ENCODE measurements at places on chromosomes 2 and 18.

DNA sequence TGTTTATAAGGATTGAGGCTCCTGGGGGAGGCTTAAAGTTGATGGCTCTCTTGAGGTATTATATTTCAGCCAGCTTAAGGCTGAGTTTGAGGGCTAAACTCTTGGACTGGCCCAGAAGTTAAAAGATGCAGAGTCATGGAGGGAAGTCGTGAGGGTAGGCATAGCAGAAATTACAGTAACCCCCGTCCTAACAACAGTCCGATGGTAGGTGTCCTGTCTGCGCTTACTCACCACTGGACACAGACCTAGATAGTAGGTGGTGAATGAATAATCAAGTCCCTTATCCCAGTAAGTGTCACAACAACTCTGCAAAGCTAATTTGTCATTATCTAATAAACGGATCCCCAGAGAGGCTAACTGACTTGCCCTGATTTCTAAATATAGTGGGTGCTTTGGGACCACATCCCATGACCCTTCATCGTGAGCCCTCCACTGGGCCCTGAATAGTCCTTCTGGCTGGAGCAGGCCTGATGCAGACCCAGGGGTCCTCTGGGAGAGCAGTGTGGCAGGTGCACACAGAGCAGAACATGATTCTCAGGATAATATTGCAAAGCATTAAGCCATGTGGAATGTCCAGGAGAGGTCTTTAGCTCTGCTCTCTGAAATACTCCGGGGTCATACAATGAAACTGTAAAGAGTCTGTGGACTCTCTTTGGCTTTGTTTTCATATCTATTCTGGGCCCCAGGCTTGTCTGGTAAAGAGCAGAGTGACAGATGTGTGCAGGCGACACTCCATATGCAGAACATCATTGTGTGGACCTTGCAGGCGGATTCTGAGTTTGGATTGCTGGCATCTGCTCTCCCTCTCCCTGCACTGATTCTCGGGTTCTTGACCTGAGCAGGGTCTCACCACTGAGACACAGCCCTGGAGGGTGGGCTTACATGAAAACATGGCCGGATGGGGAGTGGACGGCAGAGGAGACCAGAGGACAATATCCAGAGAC, 98.1 kb downstream of the RNF144A start:
- no peak for DNase-seq

GRCh38 chr18:45488645-45489044, 126.6 kb upstream of the SLC14A2 start:
- no peak for DNase-seq

- no peak for DNase-seq
Observed at GRCh38 chr2:28394997-28395333, 2.3 kb downstream of the FOSL2 start.

DNA sequence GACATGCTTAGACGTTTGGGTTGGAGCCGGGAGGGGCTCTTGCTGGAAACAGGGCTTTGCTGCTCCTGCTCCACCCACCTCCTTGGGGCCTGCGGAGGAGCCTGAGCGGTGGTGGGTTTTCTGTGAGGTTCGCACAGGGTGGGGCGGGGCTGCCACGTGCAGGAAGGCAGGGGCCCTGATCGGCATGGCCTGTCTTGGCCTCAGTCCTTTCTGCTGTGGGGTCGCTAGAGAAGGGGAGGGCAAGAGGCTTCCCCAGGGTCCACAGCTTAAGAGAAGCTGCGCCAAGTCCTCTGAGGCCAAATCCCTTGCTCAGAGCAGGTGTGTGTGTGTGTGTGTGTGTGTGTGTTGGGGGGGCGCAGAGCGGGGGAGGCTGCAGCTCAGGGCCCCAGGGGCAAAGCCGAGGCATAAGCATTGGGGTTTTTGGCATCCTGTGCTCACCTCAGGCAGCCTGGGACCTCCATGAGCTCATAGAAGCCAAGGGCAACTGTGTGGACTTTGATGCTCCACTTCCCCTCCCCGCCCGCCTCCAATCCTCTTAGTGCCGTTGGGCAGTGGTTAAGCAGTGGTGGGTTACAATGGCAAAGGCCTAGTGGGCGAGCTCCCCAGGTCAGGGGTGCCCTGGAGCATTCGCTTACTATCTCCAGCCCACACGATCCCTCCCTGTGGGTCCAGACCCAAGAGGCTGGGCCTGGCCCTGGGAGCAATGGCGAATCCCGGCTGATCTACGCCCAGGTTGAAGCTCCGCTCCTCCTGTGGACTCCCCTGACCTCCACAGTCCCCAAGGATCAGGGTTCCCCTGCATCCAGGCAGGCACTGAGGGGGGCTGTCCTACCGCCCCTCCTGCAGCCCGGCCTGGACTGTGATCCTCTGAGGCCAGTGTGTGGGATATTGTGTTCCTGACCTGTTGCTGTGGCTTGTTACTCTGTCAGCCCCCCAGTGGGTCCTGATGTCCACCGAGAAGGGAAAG, 28.9 kb downstream of the TOGARAM2 start:
- DNase-seq: no peak

- no peak for DNase-seq
Observed at GRCh38 chr18:48863432-48864065, 87.2 kb downstream of the SMAD7 start.

DNA sequence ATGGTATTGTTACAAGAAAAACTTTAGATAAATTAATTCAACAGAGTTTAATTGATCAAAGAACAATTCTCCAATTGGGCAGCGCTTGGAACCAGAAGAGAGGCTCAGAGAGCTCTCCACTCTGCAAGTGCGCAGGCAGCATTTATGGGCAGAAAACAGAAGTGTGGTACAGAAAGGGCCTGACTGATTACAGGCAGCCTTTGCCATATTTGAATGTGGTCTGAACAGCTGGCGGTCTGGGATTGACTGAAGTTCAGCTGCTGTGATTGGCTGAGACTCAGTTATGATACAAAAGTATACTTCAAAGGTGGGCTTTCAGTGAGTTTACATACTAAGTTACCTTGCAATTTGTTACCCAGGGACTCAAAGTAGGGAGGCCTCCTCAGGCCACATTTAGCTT, 301.3 kb upstream of the ID2 start:
- DNase-seq: no peak

DNA sequence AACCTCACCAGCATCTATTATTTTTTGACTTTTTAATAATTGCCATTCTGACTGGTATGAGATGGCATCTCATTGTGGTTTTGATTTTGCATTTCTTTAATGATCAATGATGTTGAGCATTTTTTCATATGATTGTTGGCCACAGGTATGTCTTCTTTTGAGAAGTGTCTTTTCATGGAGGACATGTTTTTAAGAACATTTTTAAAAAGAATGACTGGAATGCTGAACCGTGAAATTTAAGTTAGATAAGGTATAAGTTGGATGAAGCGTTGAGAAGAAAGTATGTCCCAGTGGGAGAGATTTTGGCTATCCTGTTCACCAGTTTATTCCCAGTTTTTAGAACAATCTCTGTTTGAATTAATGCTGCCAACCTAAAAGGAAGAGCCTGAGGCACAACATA, 365.9 kb downstream of the CELF4 start:
- DNase-seq: no peak

- DNase-seq: no peak
Observed at GRCh38 chr2:236241181-236242056, 22.8 kb downstream of the ASB18 start.

DNA sequence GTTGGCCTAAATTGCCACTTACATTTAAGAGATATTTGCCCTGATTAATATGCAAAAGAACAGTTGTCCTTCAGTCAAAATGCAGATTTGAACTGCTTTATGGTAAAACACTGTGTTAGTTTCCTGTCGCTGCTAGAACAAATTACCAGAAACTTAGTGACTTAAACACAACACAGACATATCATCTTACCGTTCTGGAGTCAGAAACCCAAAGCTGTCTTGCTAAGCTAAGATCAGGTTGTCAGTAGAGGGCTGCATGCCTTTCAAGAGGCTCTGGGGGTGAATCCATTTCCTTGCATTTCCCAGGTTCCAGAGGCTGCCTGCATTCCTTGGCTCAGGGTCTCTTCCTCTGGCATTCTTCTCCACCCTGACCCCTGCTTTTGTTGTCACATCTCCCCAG, 149.5 kb downstream of the FAM161A start:
- DNase-seq: no peak

GRCh38 chr2:240013343-240013742, 11.8 kb downstream of the NDUFA10 start:
- peak; percentile 19 for DNase-seq

DNA sequence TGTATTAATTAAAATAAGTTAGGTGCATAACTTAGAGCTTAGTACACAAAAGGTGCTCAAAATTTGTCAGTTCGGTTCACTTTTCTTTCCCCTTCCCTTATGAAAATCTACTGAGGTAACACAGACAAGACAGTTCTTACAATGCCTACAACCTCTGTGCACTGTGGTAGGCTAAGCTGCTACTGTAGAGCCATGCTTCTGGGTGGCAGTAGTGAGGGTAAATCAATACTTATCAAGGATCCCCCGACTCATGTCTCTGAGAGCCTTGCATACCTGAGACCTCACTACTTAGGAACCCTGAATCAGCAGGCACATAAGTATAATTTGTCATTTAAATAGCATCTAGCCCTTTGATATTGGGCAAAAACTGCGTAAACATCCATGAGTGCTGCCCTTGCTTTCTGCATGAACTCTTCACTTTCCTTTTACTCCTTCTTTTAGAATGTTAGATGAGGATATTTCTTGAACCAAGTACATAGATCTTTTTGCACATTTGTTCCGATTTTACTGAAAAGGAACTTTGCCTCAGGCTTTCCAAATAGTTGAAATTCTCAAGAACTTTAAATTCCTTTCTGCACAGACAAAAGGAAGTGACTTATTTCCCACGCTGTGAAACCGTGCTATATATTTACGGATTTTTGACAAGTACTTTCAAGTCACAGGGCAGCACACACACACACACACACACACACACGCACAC, 234.4 kb downstream of the TRIB2 start:
- peak; percentile 84 for DNase-seq

DNA sequence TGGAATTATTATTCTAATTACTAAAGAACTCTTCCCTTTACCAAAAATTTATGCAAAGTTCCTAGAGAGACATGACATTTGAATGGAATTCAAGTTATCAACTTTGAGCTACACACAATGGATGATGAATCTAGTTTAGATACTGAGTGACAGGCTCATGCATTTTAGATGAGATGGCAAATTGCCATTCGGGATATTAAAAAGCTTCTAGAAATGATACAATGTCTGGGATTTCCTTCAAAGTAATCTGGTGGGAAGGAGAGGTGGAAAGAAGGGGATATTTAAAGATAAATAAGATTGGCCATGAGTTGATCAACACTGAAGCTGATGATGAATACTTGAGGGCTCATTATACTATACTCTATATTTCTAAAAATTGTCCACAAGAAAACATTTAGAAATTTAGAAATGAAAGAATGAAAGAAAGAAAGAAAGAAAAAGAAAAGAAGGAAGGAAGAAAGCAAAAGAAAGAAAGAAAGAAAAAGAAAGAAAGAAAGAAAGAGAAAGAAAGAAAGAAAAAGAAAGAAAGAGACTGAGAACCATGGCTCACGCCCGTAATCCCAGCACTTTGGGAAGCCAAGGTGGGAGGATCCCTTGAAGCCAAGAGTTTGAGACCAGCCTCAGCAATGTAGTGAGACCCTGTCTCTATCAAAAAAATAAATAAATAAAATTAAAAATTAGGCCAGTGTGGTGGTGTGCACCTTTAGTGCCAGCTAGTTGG, 62.6 kb upstream of the NEDD4L start:
- no peak for DNase-seq

DNA sequence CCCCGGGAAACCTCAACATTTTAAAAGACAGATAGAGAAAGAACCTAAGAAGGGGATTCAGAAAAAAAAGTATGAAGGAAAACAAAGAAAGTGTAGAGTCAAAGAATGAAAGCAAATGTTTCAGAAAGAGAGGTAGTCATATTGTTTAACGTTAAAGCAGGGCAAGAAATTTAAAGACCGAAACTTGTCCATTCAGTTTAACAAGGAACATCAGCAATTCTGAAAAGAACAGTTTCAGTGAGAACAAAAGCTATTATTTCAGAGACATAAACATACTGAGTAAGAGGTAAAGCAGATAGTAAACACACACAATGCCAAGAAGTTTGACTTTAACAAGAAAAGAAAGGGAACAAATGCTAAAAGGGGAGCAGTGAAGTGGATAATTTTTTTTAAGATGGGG, 41.1 kb downstream of the MBD2 start:
- no peak for DNase-seq

DNA sequence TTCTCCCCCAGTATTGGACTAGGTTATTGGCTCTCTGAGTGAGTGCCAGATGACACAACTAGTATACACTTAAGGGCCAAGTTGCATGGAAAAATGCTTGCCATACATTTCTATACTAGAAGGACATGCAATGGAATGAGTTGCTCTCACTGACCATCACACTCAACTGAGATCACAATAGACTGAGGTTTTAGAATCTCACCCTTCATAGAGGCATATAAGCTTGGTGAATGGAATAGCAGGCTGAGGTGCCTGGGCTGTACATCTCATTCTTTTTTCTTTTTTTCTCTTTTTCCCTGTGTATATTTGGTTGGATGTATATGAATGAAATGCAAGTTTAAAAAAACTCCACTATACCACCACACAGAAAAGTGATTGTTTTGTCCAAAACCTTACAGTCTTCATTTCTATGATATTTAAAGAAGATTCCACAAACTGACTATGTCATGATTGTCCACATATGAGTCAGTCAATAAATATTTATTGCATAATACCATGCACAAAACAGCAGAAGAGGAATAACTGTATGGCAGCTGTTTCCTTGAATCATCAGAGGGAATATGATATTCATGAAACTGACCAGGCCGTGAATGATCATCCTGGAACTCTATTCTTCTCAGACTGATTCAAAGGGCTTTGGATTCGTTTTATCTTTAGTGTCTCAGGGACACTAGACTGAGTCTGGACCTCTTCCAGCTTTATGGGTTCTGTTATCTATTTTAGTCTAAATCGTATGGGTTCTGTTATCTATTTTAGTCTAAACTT, 122.6 kb upstream of the STK17B start:
- DNase-seq: no peak

- no peak for DNase-seq
Observed at GRCh38 chr2:120995656-120996190, 260.1 kb downstream of the GLI2 start.

GRCh38 chr2:33518200-33518599, 41.8 kb downstream of the RASGRP3 start:
- DNase-seq: no peak

GRCh38 chr2:208013285-208014178, 11.8 kb downstream of the PLEKHM3 start:
- DNase-seq: peak; percentile 85
